ENCODE measurements at places on chromosomes 16 and 17. TPM values are rescaled to one million over a fixed set of nuclear protein-coding genes. Genes with fewer than 3 reads are reported as not detected.

FOXN1 gene
- 0.81 TPM for polyA plus RNA-seq

DNA sequence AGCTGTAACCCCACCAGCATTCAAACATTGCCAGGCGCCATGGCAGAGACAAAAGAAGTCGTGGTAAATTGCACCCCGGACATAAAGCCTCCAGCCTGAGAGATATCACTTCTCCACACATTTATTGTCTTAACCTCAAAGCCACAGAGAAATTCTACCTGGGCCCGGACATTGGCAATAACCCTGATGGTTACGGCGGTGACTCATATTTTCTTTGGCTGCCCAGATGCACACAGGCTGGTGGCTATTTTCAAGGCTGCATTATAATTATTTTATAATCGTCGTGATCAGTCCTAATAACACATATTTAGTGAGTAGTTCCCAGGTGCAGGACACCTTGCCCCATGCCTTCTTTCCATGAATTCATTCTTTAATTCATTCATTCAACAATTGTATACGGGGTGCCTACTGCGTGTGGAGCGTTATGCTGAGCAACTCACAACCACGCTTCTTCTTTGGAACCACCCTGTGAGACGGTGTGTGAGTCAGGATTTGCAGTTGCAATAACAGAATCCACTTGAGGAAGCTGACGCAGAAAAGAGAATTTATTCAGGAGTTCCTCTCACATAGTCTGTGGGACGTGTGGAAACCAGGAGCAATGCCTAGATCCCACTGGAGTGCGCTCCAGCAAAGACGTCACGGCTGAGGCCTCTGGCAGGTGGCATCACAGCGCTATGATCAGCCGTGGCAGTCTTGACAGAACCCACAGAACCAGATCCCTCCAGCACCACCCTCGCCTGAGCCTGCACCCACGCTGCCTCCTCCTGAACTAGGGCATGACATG, 245.7 kb downstream of the FOXL1 start:
- DNase-seq = no peak

GRCh38 chr17:51427856-51428255, 167.5 kb downstream of the UTP18 start:
- no peak for DNase-seq

DNA sequence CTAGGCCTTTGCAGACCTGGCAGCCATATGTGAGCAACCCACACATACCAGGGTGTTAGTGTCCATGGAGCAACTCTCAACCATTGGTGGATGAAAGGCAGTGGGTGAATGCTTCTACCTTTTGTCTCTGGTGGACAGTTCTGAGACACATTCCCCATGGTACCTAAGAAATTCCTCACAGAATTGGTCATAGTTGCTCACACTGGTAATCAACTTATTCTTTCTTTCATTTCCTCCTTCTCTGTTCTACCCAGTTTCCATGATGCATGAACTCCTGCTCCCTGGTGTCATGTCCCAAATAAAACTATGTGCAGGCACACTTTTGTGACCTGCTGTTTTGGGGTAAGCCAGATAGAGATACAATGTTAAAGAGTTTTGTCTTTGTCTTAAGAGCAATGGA, 33.2 kb upstream of the MPHOSPH6 start:
- no peak for DNase-seq

DNA sequence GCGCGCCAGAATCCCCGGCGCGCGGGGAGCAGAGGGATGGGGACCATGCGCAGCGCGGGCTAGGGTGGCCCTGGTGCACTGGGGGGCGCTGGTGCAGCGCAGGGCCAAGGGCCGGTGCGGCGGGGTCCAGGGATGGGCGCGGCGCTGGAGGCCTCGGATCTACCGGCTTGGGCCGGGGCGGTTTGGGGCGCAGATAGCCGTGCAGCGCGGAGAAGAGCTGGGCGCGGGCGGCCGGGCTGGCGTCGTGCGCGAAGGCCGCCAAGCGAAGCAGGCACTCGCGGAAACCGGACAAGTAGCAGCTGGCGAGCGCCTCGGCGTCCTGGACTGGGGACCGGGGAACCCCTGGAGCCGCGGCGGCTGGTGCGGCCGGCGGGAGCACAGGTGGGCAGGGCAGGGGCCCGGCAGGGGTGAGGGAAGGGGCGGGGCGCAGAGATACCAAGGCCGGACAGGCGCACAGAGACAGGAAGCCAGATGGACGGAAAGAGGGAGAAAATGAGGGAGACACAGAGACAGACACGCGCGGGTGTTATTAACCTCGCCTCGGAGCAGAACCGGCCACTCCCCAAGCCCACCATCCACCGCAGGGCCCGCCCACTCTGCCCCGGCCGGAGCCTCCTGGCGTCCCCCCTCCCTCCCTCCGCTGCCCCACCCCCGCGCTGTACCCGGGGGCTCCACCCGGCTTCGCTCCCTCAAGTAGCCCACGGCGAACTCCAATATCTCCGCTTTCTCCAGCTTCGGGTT, 2.1 kb downstream of the HES7 start:
- DNase-seq = no peak

- DNase-seq = no peak
Measured at GRCh38 chr17:1494203-1494602, 1.7 kb upstream of the MYO1C start.

PRSS36 gene
- 1.3 TPM for polyA plus RNA-seq
